ENCODE measurements at places on chromosomes 1 and 21. TPM values are rescaled to one million over a fixed set of nuclear protein-coding genes. Genes with fewer than 3 reads are reported as not detected.

Gene C1orf141
- total RNA-seq, result not detected

Gene ZYG11B
- 47.8 TPM for total RNA-seq

Gene LCE2A
- total RNA-seq, result not detected

Gene TNFRSF8
- total RNA-seq, result not detected

Gene ADORA1
- total RNA-seq, result 0.65 TPM

Gene DCDC2B
- total RNA-seq, result not detected

Gene ATP13A2
- 66.8 TPM for total RNA-seq

Gene FAM151A
- total RNA-seq, result not detected

Gene BGLAP
- total RNA-seq, result 0.50 TPM

Gene REN
- total RNA-seq, result not detected

Gene PTGFR
- 28.9 TPM for total RNA-seq

Gene FCN3
- not detected for total RNA-seq

Gene PBX1
- total RNA-seq, result 39.3 TPM

Gene RNU1-4
- under 0.01 TPM for total RNA-seq

Gene TSPEAR
- not detected for total RNA-seq

Data from smooth muscle cell of the pulmonary artery (primary cell).